ENCODE measurements at places on chromosomes 2 and 18.

DNA sequence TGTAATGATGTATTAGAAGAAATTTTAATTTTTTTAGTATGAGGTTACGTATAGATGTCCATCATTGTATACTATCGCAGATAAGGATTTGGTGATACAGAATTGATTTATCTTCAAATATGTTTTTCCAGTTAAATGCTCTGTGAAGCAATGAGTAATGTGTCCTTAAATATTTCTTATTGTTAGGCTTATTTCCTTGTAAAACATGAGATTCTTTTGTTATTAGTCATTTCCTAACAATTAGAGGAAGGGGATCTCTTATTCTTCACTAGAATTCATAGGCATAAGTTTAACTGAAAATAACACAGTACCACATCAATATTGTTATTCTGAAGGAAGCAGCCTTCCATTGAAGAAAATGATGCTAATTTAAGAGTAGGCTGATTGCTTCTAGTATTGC, 15.5 kb upstream of the OTX1 start:
- DNase-seq = no peak

DNA sequence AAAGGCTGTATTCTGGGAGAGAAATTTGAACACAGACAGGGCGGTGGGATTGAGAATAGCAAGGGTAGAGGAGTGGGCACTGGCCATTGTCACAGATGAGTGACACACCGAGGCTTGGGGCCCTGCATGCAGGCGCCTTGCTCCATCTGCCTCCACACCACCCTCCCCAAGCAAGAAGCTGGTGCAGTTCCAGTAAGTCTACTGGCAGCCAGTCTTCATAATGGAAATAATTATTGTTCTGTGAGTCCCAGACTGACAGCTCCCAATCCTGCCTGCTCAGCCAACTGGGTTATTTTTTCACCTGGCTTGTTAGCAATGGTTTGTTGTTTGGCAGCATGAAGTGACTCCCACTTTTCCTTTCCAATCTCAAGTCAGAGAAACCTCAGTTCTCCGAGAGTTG, 13.0 kb downstream of the TTC32 start:
- DNase-seq = no peak

DNA sequence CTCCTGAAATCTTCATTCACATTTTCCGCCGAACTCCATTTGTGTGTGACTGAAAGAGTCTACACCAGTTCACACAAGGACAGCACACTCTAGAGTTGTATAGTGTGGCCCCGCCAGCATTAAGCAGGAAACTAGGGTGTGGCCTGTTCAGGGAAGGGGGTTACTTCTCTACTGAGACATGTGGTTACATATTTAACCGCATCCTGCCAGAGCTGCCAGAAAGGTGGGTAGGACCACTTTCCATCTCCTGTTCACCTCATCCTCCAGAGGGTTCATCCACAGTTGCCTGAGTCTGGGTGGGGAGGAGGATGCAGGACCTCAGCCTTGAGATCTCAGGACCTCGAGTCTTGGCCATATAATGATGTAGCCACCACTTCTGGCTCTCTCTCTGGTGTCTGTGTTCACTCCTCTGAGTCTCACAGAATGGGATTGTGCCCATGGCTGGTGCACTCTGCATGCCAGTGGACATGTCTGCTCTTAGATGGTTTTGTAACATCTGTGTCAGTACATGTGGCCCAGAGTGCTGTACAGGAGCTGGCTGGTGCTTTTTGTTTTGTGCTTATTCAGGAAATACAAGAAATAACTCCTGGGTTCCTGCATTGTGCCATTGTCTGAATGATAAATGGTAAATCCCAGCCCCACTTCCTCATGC, 7.7 kb upstream of the SP140L start:
- peak; percentile 69 for DNase-seq

- DNase-seq = no peak
Measured at GRCh38 chr18:24678107-24678506, 217.7 kb downstream of the HRH4 start.

All from activated effector memory CD4-positive, alpha-beta T cell treated with Interleukin-2 at 50 U/mL for 16 hours (primary cell).